Right renal pelvis (tissue), 4 donors: ENCODE measurements at places on chromosomes 2 and 18.
A peak's percentile ranks its signal among the peaks of the same experiment; 100 is the strongest.

DNA sequence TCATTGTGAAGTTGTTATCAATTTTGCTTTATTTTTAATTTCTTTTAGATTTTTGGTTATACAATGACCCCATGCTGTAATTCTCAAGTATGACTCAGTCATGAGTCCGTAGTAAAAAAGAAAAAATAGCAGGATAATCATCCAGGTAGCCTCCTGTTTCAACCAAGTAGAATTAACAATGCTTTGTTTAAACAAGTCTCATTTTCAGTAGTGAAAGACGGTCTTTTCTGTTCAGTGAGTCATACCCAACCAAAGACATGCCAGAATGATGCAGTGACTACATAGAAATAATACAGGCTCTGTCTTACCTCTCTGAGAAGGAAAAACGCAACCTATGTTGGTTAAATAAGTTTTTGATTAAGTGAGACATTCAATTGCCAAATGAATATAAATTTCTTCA, 67.8 kb upstream of the DSC1 start:
- no peak for DNase-seq

GRCh38 chr18:70418546-70419311, 129.9 kb downstream of the SOCS6 start:
- DNase-seq: no peak

- no peak for DNase-seq
These were observed 34.0 kb downstream of the RHOB start for GRCh38 chr2:20480913-20481312.

GRCh38 chr2:173051463-173052215, 24.0 kb upstream of the MAP3K20 start:
- DNase-seq: no peak

GRCh38 chr2:26481706-26482105, 3.8 kb upstream of the OTOF start:
- no peak for DNase-seq

DNA sequence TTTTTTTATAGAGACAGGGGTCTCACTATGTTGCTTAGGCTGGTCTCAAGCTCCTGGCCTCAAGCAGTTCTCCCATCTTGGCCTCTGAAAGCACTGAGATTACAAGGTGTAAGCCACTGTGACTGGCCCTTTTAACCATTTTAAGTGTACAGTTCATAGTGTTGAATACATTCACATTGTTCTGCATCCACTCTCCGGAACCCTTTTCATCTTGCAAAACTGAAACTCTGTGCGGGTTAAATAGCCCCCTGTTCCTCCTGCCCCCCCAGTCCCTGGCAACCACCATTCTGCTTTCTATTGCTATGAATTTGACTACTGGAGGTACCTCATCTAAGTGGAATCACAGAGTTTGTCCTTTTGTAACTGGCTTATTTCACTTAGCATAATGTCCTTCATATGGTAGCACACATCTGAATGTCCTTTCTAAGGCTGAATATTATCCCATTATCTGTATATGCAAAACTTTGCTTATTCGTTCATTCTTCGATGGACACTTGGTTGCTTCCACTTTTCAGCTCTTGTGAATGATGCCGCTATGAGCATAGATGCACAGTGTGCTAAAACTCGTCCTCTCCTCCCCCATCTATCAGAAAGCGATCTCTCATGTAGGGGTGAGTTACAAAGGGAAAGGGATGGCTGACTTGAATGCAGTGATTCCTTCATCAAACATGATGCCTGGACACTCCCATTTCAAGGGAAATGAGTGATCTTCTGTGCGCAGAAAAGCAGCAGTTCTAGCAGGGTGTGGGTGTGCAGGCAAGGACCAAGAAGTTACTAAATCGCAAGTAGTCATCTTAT, 30.2 kb downstream of the CABLES1 start:
- DNase-seq: no peak

DNA sequence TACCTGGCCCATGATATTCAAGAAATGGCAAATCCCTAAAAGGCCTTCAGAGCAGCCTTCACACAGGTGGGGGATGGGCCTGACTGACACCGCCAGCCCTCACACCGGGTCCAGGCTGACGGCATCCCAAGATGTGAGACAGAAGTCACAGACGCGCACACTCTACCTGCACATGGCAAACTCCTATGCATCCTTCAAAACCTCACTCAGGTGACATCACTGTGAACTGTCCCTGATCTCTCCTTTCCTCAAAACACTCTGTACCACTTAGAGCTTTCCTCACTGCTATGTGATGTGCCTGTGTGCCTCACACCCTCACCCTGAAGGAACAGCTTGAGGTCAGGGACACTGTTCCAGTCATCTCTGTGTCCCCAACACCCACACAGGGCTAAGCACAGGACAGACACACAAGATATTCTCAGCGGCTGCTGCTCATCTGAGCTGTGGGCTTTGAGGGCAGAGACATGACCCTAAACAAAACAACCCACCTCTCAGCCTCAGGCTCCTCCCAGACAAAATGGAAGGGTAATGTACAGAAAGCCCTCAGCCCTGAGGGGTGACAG, 27.5 kb downstream of the BIN1 start:
- DNase-seq: no peak

DNA sequence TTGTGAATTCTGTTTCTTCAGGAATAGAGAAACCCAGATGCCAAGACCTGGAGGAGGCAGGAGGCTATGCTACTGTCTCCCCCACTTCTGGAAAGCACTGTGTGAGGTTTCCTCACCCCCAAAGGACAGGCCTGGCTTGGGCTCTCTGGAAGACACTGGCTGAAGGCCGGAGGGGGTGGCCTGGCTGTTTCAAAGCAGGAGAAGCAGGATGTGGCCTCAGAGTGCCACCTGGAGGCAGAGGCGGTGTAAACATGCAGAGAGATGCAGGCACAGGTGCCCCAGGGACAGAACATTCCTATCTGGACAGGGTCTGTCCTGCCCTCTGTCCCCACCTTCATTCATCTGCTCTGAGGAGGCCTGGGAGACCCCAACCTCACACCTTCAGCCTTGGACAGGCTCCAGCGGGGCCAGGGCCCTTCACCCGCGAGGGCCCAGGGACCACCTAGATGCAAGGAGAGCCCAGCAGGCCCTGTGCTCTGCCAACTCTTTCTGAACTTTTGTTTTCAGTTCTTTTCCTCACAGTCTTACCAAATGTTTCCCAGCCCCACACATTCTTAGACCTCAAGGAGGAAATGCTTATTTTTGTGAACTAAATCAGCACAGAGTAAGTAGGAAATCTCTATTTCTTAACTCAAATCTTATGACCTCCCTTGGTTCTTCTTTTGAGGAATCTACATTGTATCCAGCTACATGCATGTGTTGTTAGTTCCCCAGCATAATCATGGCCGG, 79.2 kb downstream of the LONRF2 start:
- peak; percentile 53 for DNase-seq

DNA sequence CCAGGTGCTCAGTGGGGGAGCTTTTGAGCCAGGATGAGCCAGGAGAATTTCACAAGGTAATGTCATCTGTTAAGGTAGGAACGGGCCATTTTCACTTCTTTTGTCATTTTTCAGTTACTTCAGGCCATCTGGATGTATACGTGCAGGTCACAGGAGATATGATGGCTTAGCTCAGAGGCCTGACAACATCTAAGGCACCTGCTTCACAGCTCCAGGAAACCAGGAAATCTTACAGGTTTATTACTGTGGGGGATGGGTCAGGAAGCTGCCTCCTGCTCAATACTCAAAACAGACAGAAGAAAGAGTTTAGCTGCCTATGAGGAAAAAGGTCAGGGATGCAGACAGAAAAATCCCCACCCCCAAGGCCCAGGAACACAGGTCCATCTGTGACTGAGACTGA, 364.3 kb upstream of the LRP1B start:
- DNase-seq: no peak

- no peak for DNase-seq
These were observed 76.6 kb downstream of the EIPR1 start for GRCh38 chr2:3301001-3301400.

GRCh38 chr2:44075541-44075940, 79.8 kb upstream of the LRPPRC start:
- no peak for DNase-seq

DNA sequence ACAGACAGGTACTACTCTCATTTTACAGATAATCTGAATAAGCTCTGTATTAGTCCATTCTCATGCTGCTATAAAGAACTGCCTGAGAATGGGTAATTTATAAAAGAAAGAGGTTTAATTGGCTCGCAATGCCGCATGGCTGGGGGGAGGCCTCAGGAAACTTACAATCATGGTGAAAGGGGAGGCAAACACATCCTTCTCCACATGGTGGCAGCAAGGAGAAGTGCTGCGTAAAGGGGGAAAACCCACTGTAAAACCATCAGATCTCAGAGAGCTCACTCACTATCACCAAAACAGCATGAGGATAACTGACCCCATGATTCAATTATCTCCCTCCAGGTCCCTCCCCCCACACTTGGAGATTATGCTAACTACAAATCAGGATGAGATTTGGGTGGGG, 254.4 kb downstream of the KCNE4 start:
- no peak for DNase-seq
